Activated CD8-positive, alpha-beta memory T cell treated with anti-CD3 and anti-CD28 coated beads for 1 hour (primary cell): ENCODE measurements at places on chromosomes 1 and 21.

DNA sequence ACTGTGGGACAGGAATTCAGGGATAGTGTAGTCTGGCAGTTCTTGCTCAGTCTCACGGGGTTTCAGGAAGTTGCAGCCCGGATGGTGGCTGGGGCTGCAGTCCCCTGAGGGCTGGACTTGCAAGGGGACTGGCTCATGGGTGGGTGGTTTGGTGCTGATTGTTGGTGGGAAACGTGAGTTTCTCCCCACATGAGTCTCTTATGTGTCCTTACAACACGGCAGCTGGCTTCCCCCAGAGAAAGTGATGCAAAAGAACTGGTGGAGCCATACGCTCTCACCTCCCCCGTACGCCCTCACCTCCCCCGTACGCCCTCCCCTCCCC is 64.9 kb downstream of the EVA1C start:
- no peak for DNase-seq

DNA sequence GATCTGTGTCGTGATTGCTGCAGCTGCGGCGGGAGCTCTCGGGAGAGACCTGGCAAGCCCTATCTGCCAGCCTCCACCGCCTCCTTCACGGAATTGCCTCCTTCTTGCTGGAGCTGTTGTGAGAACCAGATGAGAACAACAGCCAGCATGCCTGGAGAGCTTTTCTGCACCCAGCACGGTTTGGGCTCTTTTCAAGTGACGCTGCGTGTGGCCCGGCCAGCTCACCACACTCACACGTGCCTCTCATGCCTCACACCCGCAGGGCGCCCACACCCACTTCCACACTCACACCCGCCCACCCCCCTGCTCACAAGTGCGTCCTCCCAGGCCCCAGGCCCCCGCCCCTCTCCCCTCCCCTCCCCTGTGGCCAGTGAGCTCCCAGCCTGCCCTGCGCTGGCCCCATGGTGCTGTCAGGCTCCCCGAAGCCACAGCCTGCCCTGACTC is 135.7 kb upstream of the RUNX3 start:
- DNase-seq = peak; percentile 21

GRCh38 chr1:218217040-218217439 is 68.1 kb upstream of the RRP15 start:
- DNase-seq = no peak

DNA sequence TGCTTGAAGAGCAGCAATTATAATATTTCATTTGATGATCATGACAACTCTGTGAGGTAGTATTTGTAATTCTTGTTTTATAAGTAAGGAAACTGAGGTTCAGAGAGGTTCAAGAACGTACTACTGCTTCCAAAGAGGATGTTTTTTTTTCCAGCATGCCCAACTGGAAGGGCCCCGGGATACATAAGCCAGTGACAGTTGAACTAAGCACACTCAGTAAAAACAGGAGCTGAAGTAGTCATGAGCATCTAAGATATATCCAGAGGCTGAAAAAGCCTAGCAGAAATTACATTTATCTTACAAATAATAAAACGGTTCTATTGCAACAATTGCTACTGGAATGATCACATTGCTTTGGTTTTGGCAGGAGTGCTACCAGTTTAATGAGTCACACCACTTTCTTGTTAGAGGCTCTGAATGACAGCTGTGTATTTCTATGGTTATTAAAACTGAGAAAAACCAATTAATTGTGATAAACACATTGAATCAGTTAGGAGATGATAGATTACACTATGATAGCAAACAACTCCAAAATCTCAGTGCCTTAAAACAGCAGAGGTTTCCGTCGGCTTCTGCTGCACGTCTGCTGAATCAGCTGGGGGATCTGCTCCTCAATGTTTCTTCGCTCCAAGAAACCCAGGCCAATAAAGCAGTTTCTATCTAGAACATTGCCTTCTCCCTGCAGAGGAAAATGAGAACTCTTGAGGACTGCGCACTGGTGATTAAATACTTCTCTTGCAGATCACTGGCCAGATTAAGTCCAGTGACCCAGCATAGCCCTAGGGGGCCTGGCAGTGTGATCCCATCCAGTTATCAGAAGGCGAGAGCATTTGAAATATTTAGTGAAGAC is 522.7 kb downstream of the PLPP3 start:
- DNase-seq = no peak

GRCh38 chr1:34779526-34779925 is 1.5 kb upstream of the GJB3 start:
- no peak for DNase-seq

DNA sequence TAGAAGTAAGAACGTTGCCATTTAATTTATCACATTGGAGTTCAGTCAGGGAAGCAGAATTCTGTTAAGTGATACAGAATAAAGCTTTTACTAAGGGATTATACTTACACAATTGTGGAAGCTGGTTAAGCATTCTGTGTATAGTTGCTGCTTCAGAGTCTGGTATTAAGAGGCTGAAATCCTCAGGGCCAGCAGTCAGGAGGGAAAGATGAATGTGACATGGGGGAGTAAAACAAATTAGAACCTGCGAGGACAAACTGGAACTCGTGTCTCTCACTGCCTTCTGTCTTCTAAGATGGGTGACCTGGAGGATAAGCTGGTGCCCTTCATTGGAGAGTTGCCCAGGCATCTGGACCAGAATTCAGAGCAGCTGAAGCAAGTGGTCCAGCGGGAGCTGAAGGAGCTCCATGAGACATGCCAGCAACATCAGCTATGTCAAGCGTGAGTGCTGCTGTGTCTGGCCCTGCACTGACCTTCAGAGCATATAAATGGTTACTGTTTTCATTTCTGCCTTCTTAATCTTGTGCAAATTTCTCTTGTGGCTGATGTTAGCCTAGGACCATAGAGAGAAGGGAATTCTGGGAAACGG is 23.0 kb downstream of the MARK1 start:
- DNase-seq = no peak

GRCh38 chr1:57131701-57132394 is 166.0 kb upstream of the C8B start:
- no peak for DNase-seq

DNA sequence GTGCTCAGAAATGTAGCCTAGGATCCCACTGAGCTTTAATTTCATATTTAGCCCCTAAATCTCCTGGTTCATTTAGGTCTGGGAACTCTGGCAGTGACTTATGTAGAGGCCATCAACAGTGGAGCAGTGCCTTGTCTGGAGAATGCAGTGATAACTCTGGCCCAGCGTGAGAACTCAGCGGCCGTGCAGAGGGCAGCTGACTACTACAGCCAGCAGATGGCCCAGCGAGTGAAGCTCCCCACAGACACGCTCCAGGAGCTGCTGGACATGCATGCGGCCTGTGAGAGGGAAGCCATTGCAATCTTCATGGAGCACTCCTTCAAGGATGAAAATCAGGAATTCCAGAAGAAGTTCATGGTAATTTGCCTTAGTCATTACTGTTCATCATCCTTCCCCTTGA is 17.8 kb downstream of the GBP6 start:
- no peak for DNase-seq

GRCh38 chr1:117137281-117137855 is 15.8 kb upstream of the TRIM45 start:
- DNase-seq = no peak

DNA sequence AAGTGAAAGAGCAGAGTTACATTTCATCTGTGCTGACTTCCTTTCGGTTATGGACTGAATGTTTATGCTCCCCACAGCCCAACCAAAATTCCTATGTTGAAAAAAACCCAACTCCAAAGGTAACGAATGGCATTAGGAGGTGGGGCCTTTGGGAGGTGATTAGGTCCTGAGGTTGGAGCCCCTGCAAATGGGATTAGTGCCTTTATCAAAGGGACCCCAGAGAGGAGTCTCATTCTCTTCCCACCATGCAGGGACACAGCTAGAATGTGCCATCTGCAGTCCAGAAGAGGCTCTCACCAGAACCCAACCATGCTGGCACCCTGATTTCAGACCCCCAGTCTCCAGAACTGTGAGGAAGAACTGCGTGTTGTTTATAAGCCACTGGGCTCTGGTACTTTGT is 199.3 kb downstream of the TOMM20 start:
- no peak for DNase-seq

- no peak for DNase-seq
Measured at GRCh38 chr1:242178924-242179708, 180.2 kb upstream of the MAP1LC3C start.

DNA sequence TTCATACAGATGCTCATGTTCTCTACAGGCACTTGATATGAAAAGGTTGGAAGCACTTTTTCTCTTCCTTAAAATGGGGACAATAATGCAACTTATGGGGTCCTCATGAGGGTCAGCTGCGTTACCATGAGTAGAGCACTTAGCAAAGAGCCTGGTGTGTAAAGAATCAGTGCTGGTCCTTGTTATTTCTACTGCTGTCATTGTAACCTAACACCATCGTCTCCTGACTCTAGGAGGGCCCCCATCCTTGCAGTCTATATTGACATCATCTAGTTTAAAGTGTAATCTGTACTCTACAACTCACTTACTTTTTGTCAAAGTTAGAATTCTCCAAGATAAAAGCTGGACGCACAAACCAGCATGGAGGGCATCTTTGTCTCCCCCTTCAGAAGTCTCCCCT is 2.4 kb downstream of the CAPN9 start:
- DNase-seq = no peak

DNA sequence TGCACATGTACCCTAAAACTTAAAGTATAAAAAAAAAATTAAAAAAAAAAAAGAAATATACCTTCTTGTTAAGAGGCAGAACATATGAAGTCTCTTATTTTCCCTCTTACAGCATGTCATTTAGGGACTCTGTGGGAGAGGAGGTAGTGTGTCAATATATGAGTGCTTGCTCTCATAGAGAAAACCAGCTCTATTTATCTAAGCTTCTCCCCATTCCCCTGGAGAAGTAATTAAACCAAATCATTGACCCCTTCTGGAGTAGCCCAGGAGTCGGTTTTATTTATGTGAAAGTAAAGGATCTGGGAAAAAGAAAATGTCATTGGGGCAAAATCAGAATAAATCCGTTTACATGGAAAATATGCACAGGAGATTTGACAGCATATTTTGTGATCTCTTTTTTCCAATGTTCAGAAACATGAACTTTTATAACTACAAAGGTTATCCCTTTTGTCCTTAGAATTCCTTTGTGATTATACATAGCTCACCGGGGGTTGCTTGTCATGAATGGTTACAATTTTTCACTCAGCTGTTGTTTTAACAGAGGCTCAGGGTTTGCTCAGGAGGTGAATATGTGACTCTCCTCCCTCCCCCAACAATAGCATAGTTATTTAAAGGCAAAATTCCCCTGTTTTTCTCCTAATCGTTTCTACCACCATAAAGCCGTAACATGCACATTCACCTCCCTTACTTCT is 114.5 kb upstream of the C1orf21 start:
- no peak for DNase-seq

DNA sequence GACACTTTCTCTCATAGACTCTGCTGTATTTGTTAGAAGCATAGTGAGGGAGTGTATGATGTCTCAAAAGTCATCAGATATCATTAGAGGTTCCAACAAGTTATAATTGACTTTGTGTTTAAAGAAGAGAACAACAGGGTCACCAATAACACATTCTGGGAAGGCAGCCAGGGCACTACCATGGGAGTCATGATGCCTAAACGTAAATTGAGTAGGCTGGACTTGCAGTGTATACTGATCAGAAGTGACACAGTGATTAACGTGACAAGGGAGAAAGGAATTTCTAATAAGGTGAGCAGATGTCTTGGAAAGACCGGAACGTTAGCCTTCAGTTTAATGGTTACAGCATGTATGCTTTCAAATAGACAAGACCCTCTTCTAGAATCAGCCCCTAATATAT is 973.2 kb downstream of the NCAM2 start:
- no peak for DNase-seq

DNA sequence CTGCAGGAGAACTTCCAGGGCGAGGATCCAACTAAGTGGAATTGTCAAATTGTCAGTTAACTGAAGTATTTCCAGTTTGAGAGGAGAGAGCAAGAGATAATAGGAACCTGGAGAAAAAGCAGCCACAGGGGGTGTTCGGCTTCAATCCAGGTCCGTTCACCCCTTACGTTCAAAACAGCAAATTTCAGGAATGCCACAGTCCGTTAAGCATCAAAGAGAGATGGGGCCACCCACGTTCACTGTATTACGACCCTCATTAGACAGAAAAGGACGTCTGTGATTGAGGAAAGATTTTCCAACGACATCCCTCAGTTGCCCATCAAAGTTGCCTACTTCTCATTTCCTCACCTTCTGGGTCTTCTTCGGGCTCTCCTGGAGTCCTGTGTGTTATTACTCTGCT is 422.5 kb upstream of the VAMP3 start:
- no peak for DNase-seq

DNA sequence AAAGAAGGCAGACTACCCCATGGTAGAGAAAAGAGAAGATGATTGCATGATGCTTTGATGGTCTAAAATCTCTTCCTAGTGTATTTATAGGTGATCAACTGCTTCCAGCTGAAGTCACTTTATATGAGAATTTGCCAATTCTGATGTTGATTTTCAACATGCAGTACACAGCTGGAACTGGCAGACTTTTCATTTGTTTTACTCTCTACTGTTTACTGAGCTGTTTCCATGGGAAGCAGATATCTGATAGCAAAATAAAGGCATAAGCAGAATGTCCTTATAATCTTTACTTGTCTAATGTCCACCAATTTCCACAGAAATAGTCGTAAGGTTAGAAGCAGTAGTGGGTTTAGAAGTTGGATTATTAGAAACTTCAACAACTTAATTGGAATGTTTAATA is 74.9 kb downstream of the SYDE2 start:
- DNase-seq = no peak

DNA sequence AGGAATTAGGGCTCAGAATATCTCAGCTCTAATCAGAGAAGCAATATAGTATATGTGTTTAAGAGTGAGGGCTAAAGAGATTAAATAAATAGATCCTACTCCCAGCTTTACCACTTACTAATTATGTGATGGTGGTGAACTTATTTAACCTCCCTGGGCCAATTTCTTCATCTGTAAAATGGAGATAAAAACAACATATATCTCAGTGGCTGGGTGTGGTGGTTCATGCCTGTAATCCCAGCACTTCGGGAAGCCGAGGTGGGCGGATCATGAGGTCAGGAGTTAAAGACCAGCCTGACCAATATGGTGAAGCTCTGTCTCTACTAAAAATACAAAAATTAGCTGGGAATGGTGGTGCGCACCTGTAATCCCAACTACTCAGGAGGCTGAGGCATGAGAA is 135.2 kb downstream of the SLC44A5 start:
- DNase-seq = no peak
